Stimulated activated CD4-positive, alpha-beta T cell treated with anti-CD3 and anti-CD28 coated beads, TNF-alpha, amount 100 ng/mL, for 48 hours (primary cell): ENCODE measurements at places on chromosomes 12 and 14.
A peak's percentile ranks its signal among the peaks of the same experiment; 100 is the strongest.

GRCh38 chr12:120199595-120200306 is 1.2 kb downstream of the RPLP0 start:
- no peak for DNase-seq

- DNase-seq, result no peak
Observed at GRCh38 chr14:54567224-54567638, 303 bp downstream of the SAMD4A start.

- no peak for DNase-seq
Observed at GRCh38 chr12:106125351-106126095, 13.2 kb downstream of the NUAK1 start.

DNA sequence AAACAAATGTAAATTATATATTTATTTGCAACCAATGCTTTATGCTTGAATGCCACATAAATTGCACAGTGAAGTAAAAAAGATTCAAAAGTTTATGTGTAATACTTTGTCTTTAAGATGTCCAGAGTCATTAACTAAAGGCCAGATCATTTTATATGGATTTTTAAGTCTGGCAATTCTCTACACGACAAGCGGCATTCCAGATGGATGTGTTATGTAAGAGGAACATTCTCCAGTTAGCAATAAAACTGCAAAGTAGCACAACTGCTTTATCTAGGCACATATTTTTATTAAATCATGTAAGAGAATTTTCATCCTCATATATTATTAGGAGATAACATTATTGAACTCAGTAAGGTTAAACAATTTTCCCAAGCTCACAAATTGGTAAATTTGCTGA is 1717.7 kb upstream of the SEL1L start:
- no peak for DNase-seq

DNA sequence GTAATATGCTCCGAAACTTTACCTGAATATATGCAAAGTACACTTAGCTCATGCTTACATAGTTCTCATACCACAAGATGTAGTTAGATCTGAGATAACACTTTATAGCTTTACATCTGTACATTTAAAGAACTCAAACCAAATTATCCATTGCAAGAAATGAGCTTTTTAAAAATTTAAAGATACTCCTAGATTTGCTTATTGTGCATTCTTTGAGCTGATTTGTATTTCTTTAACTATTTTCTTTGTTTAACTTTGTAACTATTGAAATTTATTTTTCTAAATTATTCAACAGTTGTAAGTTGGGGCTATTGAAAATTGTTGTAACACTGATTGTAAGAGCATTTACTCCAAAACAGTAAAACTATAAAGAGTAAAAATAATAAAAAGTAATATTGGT is 340.2 kb upstream of the NOVA1 start:
- DNase-seq, result no peak

DNA sequence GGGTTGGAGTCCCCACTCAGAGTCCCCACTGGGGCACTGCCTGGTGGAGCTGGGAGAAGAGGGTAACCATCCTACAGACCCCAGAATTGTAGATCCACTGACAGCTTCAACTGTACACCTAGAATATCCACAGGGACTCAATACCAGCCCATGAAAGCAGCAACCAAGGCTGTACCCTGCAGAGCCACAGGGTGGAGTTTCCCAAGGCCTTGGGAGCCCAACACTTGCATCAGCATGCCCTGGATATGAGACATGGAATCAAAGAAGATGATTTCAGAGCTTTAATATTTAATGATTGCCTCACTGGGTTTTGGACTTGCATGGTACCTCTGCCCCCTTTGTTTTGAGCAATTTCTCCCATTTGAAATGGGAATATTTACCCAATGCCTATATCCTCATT is 80.4 kb downstream of the RASSF9 start:
- no peak for DNase-seq

GRCh38 chr14:75440733-75441477 is 13.1 kb downstream of the JDP2 start:
- no peak for DNase-seq

- no peak for DNase-seq
Observed at GRCh38 chr12:12714276-12715021, 2.7 kb upstream of the CDKN1B start.

- DNase-seq, result peak; percentile 88
Observed at GRCh38 chr12:49130151-49131050, 794 bp downstream of the TUBA1B start.

DNA sequence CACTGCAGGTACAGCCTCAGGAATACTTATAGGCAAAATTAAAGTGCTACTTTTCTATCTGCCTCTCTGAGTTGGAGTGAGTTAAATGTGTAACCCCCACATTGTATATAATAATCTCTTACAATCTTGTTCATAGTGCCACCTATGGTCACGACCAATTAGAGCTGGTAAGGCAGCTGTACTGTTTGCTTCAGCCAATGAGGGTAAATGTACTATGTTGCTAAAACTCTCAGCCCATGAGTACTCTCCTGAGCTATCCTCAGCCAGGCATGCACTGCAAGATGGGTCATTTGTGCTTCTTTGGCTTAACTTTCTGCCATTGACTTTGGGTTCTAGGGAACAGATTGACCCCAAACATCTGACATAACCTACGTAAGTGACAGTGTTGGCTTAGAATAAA is 15.0 kb upstream of the MDM2 start:
- no peak for DNase-seq

DNA sequence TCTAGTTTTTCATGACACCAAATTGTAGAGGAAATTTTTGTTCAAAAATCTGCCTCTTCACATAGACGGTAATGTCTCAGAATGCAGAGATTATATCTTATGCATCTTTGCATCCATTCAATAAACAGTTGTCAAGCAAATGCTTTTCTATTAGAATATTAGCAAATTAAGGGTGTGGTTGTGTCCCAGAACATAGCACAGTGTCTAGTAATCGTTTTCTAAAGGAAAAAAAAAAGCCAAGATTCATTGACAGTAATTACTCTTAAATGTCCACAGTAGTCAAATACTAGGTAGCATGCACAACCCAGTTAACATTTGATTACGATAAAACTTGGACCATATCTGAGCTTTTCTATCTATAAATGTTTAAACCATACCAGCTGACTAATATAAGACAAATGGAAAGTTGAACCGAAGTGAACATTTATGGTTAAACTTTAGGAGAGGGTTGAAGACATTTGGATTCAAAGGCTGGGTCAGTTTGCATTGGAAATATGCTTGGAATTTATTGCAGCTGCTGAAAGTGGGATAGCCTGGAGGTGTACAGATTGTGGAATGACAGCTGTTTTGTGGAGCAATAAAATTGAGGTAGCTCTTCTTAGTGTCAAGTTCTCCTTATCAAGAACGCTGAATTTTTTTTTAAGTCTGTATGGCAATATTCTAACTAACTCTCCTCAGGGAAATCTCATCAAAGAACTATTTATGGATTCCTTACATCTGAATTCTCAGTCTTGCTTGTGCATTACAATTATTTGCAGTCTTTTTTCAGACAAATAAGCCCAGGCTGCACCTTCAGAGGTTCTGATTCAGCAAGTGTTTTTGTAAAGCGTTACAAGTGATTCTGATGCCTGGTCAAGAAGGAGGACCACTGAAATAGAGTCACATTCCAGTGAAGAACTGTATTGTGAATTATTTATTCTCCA is 66.7 kb upstream of the ATP2B1 start:
- no peak for DNase-seq

- DNase-seq, result no peak
Observed at GRCh38 chr14:102292441-102292840, 12.5 kb downstream of the MOK start.

DNA sequence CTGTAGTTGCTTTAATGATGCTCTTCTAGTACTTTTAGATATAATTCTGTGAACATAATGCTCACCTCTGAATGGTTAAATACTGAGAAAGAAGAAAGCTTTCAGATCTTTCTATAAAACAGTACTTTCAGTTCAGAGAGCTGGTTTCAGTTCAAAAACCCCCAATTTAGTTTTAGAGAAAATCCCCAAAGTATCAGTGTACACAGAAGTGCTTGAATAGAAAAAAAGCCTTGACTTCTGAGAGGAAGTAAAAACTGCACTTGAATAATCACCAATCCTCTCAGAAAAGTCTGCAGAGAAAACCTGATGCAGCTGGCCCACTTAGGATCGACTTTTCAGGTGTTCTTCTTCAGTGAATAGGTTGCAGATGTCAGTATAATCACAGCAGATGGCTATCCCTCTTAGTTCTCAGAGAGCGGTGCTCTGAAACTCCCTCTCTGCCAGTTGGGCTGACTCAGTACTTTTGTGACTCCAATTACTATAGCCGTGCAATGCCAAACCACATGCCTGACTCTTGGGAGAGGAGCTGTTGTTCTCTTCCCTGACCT is 616.3 kb downstream of the LRFN5 start:
- DNase-seq, result no peak

GRCh38 chr14:81466854-81467253 is 66.7 kb upstream of the STON2 start:
- no peak for DNase-seq

DNA sequence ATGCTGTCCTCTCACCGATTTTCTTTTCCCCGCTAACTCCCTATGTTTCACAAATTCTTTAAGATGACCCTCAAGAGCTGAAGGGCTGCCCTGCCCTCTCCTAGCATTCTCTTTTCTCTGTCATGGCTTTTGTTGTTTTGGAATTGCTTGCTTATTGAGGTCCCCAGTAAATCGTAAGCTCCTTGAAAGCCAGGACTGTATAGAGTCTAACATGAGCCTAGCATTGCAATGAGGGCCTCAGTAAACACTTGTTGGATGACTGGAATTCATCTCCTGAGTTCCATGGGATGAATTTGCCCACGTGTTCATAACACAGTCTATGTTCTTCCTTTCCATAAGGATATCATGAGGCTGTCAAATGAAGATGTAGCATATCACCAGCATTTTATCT is 92.2 kb downstream of the APAF1 start:
- DNase-seq, result no peak

DNA sequence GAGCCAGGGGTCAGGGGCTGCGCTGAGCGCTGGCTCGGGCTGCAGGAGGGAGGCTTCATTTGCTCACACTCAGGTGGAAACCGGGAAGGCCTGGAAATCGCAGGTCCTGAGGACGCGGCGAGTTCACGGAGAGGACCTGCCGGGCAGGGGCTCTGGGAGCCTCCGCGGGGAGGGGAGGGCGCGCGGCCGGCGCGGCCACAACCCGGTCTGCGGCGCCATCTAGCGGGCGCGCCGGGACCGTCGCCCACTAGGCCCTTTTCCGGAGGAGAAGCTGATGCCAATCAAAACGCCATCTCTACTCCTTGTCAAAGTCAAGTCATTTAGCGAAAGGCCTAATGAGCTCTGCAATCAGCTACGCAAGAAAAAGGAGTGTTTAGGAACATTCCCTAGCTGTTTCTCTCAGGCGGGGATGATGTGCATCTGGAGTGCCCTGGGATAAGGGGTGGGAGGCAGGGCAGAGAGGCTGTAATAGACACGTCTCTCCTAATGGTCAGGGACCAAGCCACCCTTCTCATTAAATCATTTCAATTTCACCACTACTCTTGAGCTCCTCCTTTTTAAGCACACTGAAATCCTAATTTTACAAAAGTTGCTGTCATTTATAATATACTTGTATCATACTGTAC is 885.8 kb upstream of the TMEM132C start:
- peak; percentile 9 for DNase-seq

GRCh38 chr12:132363661-132364347 is 34.4 kb upstream of the GALNT9 start:
- no peak for DNase-seq

- DNase-seq, result no peak
Observed at GRCh38 chr12:27946421-27946820, 26.1 kb downstream of the PTHLH start.

GRCh38 chr12:114508529-114509129 is 102.7 kb upstream of the TBX5 start:
- DNase-seq, result peak; percentile 43

- DNase-seq, result no peak
Observed at GRCh38 chr12:34396861-34397590, 374.7 kb downstream of the ALG10 start.

DNA sequence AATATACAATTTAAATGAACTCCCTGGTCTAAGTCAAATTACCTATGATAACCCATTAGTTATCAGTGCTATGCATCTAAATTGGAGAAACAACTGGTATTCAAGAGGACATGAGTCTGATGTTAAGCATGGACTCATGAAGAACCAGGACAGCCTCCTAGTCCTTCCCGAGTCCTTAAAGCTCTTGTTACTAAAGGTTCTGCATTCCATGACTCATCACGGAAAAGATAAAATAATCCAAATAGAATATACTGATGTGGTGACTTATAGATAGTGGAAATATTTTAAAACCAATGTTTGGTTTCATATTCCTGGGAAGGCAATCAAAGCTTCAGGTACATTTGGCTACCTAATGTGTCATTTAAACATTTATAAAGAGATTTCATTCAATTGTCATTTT is 117.2 kb upstream of the PMCH start:
- DNase-seq, result no peak

DNA sequence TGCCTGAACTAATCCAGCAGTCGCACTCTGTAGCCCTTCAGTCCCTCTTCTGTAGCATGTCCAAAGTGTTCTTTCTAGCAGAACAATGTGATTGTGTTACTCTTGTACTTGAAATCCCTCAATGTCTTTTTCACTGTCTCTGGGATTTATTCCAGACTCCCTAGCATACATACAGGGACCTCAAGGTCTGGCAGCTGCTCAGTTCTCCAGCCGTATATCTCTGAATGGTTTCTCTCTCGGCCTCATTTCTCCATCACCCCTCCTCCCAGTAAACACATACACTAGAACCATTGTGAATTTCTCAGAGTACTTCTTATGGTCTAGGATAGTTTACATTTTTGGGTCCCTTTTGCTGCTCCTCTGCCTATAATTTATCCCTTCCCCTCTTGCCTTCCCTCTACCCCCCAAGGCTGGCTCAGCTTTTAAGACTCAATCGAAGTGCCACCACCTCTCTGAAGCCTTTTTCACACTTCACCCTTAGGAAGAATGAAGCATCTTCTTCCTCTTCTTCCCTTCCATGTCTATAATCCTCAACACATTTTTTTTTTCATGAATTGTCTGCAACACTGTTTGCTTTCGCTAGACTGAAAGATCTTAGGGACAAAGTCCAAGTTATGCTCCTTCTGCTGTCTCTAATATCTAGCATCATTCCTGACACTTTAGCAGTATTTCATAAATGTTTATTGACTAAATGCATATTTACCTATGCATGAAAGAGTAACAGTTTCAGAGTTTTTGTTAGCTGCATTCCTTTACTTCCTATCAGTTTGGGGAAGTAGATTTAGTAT is 446.1 kb downstream of the ZFP36L1 start:
- DNase-seq, result no peak

GRCh38 chr14:24437020-24437735 is 5.4 kb downstream of the SDR39U1 start:
- no peak for DNase-seq

- DNase-seq, result no peak
Observed at GRCh38 chr12:15859116-15859515, 23.1 kb upstream of the STRAP start.

DNA sequence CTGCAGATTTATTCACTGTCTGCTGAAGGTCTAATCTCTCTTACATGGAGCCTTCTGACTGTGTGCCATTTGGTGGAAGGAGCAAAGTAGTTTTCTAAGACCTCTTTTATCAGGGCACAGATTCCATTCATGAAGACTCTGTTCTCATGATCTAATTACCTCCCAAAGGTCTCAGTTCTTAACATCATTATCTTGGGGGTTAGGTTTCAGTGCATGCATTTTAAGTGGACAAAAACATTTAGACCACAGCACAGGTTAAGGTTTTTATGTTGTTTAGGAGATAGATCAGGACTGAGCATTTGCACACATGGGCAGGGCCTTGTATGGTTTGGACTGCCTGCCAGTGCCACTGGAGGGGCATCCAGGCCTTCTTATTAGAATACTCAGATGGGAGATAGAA is 746.1 kb downstream of the C12orf50 start:
- no peak for DNase-seq

- no peak for DNase-seq
Observed at GRCh38 chr12:14958361-14959125, 2.9 kb downstream of the ARHGDIB start.
